ENCODE measurements at places on chromosomes 13 and 19.

- no peak for DNase-seq
Observed at GRCh38 chr13:78700121-78700910, 41.4 kb upstream of the OBI1 start.

DNA sequence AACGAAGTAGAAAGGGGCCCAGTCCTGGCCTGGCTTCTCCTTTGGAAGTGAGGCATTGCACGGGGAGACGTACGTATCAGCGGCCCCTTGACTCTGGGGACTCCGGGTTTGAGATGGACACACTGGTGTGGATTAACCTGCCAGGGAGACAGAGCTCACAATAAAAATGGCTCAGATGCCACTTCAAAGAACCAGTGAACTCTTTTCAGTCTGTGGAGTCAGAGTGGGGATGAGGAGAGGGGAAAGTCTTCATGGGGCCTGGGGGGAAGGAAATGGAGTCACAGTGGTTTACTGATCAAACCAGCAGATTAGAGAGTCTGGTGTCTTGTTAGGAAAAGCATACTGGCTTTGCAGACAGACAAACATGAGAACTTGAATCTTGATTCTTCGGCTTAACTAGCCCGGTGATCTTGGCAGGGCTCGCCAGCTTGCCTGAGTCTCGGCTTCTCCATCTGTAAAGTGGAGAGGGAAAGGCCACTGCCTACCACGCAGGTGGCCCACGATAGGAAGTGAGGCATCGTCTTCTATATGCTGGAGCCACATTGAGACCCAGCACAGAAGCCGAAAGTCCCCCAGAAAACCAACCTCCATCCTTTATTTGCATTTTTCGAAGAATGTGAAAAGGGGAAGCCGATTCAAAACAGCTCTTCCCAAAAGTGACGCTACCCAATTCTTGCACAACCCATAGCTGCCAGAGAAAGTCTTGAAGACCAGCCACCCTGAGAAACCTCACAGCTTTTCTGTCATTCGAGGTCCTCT, at the start of gene FFAR1:
FFAR1 (plus strand) TSS at position 732 of the 759 bp plus-strand sequence. CDS start 3,650 bp downstream, outside the sequence.
- DNase-seq: peak; percentile 75

- no peak for DNase-seq
Observed at GRCh38 chr19:976476-976875, 7.7 kb upstream of the WDR18 start.

DNA sequence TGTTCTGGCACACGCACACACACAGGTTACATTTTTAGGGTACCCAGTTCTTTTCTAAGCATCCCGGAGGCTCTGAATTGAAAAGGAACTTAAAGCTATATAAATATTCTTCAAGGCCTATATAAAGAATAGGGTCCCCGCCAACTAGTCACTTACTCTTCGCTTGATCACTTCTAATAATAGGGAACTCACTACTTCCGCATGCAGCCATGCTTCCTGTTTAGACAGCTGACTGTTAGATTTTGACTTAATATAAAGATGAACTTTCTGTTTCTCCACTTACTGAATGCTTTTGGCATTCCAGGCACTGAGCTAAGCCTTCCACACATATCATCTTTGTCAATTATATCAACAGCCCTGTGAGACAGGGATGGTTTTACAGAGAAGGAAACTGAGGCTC, 259.6 kb downstream of the TSHZ3 start:
- DNase-seq: no peak

DNA sequence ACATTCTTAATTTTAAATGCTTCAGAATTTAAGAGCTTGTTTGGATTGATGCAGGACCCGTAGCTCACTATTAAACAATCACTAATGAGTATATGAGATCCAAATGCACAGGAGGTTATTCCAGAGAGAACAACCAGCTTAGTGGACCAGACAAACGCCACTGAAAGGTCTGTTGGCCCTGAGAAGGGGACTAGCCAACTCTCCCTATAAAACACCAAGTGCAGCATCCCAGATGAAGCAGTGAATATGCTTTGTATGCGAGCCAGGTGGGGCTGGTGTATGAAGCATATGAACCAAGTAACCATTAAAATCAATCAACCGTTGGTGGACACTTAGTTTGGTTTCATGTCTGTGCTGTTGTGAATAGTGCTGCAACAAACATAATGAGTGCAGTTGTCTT, 9.8 kb upstream of the LILRB1 start:
- no peak for DNase-seq

- DNase-seq: no peak
Observed at GRCh38 chr19:35774274-35775045, 904 bp upstream of the ARHGAP33 start.

GRCh38 chr13:23848019-23848418, 41.2 kb downstream of the MIPEP start:
- no peak for DNase-seq

GRCh38 chr19:9956956-9957355, 20.6 kb upstream of the OLFM2 start:
- no peak for DNase-seq

- DNase-seq: no peak
Observed at GRCh38 chr13:22176968-22177520, 506.2 kb downstream of the FGF9 start.

- peak; percentile 24 for DNase-seq
Observed at GRCh38 chr19:42397263-42398166, 7.4 kb upstream of the CNFN start.

All from activated CD4-positive, alpha-beta T cell treated with anti-CD3 and anti-CD28 coated beads, Interleukin-10, Interleukin-2, amounts not matched to agents 100 ng/mL and 50 ng/mL, durations not matched to agents 16 hours and 8 hours (primary cell).